ENCODE measurements at places on chromosomes 4 and X.

GRCh38 chrX:111928456-111928855, 52.5 kb downstream of the TRPC5OS start:
- DNase-seq, result no peak

- no peak for DNase-seq
These were observed 252.7 kb downstream of the SPRY1 start for GRCh38 chr4:123649250-123649644.

- DNase-seq, result no peak
These were observed 88.8 kb upstream of the FAM9B start for GRCh38 chrX:9122519-9123245.

DNA sequence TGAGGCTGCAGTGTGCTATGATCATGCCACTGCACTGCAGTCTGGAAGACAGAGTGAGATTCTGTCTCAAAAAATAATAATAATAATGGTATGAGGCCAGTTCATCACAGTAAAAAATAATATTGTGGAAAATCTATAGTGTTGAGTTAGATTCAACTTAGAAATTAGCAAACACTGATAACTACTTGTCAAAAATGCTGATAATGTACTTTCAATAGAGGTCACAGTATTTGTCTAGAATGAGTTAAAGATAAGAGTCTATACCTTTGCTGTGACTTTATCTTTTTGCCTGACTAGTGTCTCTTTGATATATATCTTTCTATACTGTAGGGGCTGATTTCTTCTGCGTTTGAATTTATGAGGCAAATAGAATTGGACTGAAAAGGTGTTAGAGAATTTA, 430.6 kb downstream of the RPA4 start:
- DNase-seq, result no peak

GRCh38 chr4:107757864-107758476, 37.9 kb upstream of the PAPSS1 start:
- DNase-seq, result no peak

DNA sequence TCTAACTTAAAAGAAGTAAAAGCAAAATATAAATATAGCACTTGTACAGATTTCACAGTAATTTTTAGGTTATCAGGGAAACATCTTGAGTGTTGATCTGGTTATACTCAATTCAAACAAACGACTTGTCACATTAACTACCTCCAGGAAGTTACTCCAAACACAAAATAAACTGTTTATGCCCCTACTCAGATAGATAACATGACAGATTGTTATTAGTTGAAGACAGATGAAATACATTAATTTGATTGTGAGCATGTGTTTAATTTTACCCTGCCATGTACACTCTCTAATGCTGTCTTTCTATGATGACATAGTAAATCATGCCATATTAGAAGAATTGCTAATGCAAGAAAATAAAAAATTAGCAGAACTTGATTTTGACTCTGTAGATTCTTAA, 88.0 kb downstream of the RAB28 start:
- DNase-seq, result no peak

- no peak for DNase-seq
These were observed 378.3 kb downstream of the GBA3 start for GRCh38 chr4:23070848-23071570.
